ENCODE measurements at places on chromosomes 3 and 15. TPM values are rescaled to one million over a fixed set of nuclear protein-coding genes. Genes with fewer than 3 reads are reported as not detected.

Gene CCNL1
- 242 TPM for polyA plus RNA-seq

Gene GOLGA8S
- 0.60 TPM for polyA plus RNA-seq

Gene MEX3B
- polyA plus RNA-seq, result 11.7 TPM

Gene FMN1
- 16.4 TPM for polyA plus RNA-seq

Gene CPEB1
- polyA plus RNA-seq, result 2.5 TPM
